ENCODE measurements at places on chromosomes 7 and 10. TPM values are rescaled to one million over a fixed set of nuclear protein-coding genes. Genes with fewer than 3 reads are reported as not detected.

CAV2 gene
- 170 TPM for total RNA-seq

FANK1 gene
- 3.7 TPM for total RNA-seq

MYH16 gene
- total RNA-seq, result 0.56 TPM

HNRNPF gene
- 326 TPM for total RNA-seq

TMEM184A gene
- 15.2 TPM for total RNA-seq

SPRN gene
- 0.25 TPM for total RNA-seq

CPA2 gene
- 0.09 TPM for total RNA-seq

SPDYE9 gene
- not detected for total RNA-seq

FRAT1 gene
- total RNA-seq, result 1.8 TPM

CACNB2 gene
- total RNA-seq, result not detected

DGKI gene
- 0.20 TPM for total RNA-seq

PRSS37 gene
- not detected for total RNA-seq

GPR26 gene
- total RNA-seq, result not detected

GPR15LG gene
- not detected for total RNA-seq

LBX1 gene
- not detected for total RNA-seq

NPSR1 gene
- not detected for total RNA-seq

PRPS1L1 gene
- total RNA-seq, result not detected

TCF7L2 gene
- 23.4 TPM for total RNA-seq

PNLIPRP2 gene
- not detected for total RNA-seq

LDB1 gene
- total RNA-seq, result 36.0 TPM

POP7 gene
- total RNA-seq, result 104 TPM

TMEM213 gene
- not detected for total RNA-seq

TFEC gene
- not detected for total RNA-seq

DENND10 gene
- 58.5 TPM for total RNA-seq

BEND7 gene
- 11.2 TPM for total RNA-seq

CARD11 gene
- 1.8 TPM for total RNA-seq

OPN4 gene
- not detected for total RNA-seq

CHAT gene
- total RNA-seq, result not detected

LOXL4 gene
- 1.3 TPM for total RNA-seq

PRPF18 gene
- total RNA-seq, result 19.5 TPM

GRB10 gene
- 77.3 TPM for total RNA-seq

Measured in A549 treated with CORT108297 at 1 μM for 4 hours (cell line).